ENCODE measurements at places on chromosomes 7 and 10.

DNA sequence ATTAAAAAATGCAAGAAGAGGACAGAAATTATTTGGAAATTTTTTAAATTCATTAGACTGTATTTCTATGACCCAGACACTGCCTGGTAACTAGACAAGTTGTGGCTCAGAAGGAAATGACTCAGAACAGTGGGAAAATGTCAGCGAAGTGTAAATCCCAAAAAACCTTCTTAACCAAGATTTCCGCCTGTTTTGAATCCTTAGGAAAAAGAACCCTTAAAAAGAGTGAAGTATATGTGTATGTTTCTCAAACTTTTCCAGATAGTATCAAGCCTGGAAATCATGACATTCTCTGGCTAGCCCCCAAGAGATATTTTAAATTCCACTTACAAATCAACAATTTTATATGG is 42.7 kb upstream of the PLXNA4 start:
- no peak for DNase-seq

DNA sequence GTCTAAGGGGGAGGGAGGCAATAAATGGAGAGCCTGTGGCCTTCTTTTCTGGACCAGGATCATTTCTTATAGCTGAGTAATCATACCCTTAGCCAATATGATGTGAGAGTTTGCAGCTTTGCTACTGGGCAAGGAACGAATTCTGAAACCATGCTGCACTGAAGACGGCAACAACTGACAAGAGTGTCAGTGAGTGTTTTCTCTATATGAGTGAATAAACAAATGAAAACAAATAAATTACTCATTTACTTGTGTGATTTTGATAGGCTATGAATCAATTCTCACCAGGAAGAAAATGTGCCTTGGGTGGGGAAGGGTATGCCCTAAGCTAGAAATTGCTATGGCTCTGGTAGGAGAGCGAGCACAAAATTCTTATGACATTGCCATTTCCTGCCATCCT is 79.4 kb upstream of the LRRN3 start:
- DNase-seq = no peak

- DNase-seq = no peak
These were observed 156.9 kb upstream of the SH2B2 start for GRCh38 chr7:102129636-102130370.

- no peak for DNase-seq
These were observed at the start of gene MXI1 for GRCh38 chr10:110207011-110207804. Gene MXI1, plus strand, starts transcription at chr10:110207605. Its CDS starts 204 bp downstream, at chr10:110207809.

GRCh38 chr10:77635402-77636227 is 2.0 kb downstream of the KCNMA1 start:
- no peak for DNase-seq

DNA sequence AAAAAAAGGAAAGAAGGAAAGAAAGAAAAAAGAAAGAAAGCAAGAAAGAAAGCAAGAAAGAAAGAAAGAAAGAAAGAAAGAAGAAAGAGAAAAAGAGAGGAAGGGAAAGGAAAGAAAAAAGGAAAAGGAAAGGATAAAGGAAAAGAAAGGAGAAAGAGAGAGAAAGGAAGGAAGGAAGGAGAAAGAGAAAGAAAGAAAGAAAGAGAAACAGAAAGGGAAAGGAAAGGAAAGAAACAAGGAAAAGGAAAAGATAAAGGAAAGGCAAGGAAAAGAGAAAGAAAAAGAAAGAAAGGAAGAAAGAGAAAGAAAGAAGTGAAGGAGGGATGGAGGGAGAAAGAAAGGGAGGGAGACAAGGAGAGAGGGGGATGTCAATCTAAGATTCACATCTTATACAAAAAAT is 20.8 kb upstream of the SFTPA2 start:
- no peak for DNase-seq

DNA sequence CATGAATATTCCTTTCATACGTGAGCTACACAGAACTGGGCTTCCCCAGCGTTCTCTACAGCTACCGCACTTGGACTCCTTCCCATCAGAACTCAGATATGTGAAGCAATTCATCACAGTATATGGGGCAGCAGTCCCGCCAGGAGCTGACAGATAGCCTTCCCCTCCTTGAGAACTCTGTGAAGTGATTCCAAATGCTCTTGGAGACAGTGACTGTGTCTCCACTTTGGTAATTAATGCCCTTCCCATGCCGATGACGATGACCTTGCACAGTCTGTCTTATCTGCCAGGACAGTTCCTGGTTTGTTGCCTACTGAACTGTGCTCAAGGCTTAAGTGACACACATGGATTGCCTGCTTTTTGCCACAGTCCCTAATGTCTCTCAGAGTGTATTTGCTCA is 75.0 kb upstream of the AFAP1L2 start:
- no peak for DNase-seq

GRCh38 chr7:138499340-138499739 is 39.3 kb downstream of the TRIM24 start:
- no peak for DNase-seq

GRCh38 chr10:62050893-62051433 is 149.5 kb downstream of the ARID5B start:
- DNase-seq = no peak

GRCh38 chr7:44347546-44348114 is 22.2 kb upstream of the CAMK2B start:
- DNase-seq = no peak

- no peak for DNase-seq
These were observed at the start of gene TBXAS1 for GRCh38 chr7:139829025-139829774. Gene TBXAS1, plus strand, starts transcription at chr7:139829264. Its CDS starts 127 bp downstream, at chr7:139829391.

DNA sequence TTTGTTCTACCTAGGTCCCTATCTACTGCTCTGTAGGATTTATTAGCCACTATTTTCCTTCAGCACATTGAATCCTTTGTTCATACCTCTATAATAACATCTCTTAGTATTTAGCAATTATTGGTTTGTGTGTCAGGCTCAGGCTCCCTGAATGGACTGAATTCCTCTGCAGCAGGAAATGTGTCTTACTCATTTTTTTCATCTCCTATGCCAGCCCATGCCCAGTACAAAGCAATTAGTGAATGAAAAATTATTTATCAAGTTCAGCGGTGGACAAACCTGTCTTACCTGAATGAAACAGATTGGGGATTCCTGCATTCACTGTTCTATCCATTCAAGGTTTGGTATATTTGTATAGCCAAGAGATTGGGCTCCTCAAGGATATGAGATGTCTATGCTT is 53.7 kb downstream of the C1GALT1 start:
- DNase-seq = no peak

DNA sequence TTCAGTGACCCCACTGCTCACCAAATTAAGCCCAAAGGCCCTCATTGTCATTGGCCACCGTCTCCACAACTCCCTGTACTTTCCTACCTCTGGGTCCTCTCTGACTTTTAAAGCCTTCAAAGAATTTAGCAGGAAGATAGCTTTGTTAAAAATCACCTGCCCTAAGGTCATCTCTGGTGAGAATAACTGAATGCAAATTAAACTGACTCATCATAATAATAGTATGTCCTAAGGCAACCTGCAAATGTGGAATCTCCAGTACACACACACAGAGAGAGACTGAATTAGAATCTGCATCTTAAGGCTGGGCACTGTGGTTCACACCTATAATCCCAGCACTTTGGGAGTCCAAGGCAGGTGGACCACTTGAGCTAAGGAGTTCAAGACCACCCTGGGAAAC is 24.1 kb downstream of the OAT start:
- DNase-seq = no peak

- no peak for DNase-seq
These were observed 169.2 kb upstream of the WNT16 start for GRCh38 chr7:121159553-121159952.

- DNase-seq = no peak
These were observed 238.7 kb downstream of the TCERG1L start for GRCh38 chr10:131072651-131073468.

DNA sequence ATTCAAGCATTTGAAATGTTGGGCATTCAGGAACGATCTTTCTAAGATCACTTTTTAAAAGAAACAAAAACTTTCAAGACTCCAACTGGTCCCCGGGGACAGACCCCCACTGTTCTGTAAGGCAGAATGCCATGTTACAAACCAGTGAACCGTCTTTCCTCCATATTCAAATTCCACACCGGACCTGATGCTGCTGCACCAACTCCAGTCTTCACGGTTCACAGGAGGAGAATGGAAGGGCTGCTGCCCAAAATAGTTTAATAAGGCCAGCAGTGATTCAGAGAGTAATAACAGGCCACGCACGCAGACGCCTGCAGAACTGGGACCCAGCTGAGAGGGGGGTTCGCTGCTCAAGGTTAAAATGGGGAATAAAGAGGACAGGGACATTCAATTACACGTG is 47.2 kb downstream of the OSBPL3 start:
- DNase-seq = no peak

- DNase-seq = no peak
These were observed 79.1 kb downstream of the PRTFDC1 start for GRCh38 chr10:24873281-24873683.

GRCh38 chr7:130505753-130506152 is 13.9 kb downstream of the MEST start:
- DNase-seq = no peak

- DNase-seq = no peak
These were observed 180.5 kb upstream of the PPP1R3A start for GRCh38 chr7:114099337-114099736.

DNA sequence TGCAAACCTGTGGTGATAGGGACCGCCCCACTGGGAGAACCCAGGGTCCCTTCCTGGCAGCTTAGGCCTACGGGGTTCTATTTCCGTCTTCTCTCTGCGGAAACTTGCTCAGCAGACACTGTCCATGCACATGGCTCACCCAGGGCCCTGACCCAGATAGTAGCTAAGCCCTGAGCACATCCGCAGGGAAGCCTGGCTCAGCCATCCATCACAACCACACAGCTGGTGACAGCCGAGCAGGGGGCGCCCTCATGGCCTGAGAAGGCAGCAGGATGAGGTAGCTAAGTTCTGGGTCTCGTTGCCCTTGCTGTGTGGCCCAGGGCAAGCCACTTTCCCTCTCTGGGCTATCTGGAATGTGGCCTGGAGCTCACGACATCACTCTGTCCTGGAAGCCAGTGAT is 23.3 kb downstream of the NPTX2 start:
- DNase-seq = no peak

DNA sequence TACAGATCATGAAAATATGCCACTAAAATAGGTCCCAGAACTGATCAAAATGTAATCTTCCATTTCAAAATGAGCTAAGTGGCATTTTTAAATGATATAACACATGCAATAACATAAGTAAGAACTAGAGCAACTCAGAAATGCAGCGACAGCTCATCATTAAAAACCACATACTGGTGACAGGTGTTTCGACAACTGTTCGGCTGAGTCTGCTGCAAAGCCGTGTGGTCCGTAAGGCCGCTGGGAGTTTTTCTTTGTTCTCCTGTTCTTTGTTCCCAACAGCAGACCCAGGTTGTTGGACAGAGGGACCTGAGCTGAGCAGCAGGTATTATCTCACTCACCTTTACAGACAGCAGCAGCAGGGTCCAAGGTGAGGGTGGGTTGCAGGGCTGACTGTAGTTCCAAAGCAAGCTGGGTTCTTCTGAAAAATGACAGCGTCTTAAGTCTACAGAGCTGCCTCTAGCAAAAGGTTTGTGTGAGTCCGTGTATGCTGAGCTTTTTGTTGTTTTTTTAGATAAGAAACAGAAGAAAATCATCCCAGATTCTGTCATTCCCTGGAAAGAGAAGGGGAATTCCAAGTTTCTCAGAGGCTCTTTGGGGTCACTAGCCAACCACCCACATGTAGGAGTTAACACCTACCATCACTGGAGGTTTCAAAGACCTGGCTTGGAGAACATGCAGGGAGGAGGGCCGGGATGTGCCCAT is 45.4 kb upstream of the MACROH2A2 start:
- DNase-seq = no peak

DNA sequence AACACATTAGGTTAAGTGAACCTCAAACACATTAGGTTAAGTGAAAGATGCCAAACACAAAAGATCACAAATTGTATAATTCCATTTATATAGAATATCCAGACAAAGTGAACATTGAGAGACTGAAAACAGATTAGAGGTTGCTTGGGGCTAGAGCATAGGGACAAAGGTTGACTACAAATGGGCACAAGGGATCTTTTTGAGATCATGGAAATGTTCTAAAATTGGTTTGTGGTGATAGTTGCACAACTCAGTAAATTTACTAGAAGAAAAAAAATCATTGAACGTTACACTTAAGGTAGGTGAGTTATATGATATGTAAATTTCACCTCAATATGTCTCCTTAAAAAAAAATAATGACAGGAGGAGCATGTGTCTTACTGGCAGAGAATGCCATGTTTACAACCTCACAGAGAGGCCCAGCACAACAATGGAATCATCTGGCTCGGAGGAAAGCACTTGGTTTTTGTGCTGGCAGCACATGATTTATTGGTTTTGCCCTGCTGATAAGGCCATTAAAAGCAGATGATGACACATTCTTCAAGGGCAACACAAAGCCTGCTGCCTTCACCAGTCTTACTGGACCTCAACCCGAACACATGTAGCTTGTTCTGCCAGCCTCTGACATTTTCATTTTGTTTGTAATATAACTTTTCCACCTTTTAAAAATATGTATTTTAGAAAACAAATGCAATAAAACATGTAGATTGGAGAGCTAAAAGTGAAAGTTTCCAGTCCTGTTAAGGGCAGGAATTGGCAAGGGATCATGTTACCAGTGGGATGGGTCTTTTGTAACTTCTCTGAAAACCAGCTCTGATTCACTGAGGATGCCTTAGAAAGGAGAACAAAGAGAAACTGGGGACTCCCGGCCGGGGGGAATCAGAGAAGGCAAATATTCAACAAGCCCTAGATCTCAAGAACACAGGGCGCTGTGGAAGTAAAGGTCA is 11.9 kb upstream of the LMOD2 start:
- peak; percentile 81 for DNase-seq

DNA sequence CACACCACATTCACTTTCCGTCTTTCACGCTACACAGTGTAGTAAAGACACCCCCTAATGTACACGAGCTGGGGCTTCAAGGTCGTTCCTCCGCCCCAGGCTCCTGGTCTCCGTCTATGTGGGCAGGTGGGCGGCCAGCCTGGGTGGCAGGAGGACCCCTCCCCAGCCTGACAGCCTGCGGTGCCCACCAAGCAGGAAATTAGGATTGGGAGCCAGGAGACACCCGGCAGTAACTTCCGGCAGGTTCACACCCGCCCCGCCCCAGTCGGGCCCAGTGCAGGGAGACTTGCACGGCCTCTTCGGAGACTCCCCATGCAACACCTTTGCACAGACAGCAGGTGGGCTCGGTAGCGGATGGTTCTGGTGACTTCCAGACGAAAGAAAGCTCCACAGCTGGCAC is 27.7 kb upstream of the ADGRA1 start:
- no peak for DNase-seq

- no peak for DNase-seq
These were observed 9.9 kb upstream of the TEX36 start for GRCh38 chr10:125692601-125693523.

GRCh38 chr10:11757454-11757820 is 15.3 kb downstream of the ECHDC3 start:
- peak; percentile 56 for DNase-seq

GRCh38 chr7:66110856-66111255 is 3.8 kb upstream of the CRCP start:
- DNase-seq = no peak

GRCh38 chr10:13518076-13518692 is 10.6 kb downstream of the BEND7 start:
- no peak for DNase-seq

Data from glomerular endothelial cell (primary cell).